SJSA1 (cell line): ENCODE measurements at places on chromosomes 16 and 17.

DNA sequence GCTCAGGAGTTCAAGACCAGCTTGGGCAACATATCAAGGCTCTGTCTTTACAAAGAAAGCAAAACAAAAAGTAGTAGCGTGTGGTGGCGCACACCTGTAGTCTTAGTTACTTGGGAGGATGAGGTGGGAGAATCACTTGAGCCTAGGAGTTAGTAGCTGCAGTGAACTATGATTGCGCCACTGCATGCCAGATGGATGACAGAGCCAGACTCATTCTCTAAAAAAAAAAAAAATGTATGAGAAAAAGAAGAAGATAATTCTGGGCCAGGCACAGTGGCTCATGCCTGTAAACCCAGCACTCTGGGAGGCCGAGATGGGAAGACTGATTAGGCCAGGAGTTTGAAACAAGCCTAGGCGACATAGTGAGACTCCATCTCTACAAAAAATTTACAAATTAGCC lies 28.5 kb downstream of the STAT5B start:
- peaks cover 38% of the 10 kb centered on the region for H3K4me1 ChIP-seq
- DNase-seq: no peak
- H3K4me3 ChIP-seq: no peak overlapping the region
- H3K27me3 ChIP-seq: no peaks in the 10 kb centered on the region
- no peak overlapping the region for H3K27ac ChIP-seq

GRCh38 chr17:75525806-75526554 lies 483 bp downstream of the LLGL2 start:
- H3K27ac ChIP-seq: no peak overlapping the region
- H3K27me3 ChIP-seq: peaks cover 11% of the 10 kb centered on the region
- peak overlapping the region; percentile 48 for H3K4me3 ChIP-seq

GRCh38 chr16:14455573-14455972 lies 174.5 kb downstream of the PARN start:
- peaks cover 21% of the 10 kb centered on the region for H3K4me1 ChIP-seq
- peak; percentile 37 for DNase-seq
- no peak overlapping the region for H3K27ac ChIP-seq
- no peaks in the 10 kb centered on the region for H3K36me3 ChIP-seq
- H3K4me3 ChIP-seq: no peak overlapping the region

GRCh38 chr16:30786115-30786935 lies 680 bp downstream of the ZNF629 start:
- peak overlapping the region; percentile 78 for H3K27ac ChIP-seq
- no peaks in the 10 kb centered on the region for H3K27me3 ChIP-seq
- peak overlapping the region; percentile 74 for H3K4me3 ChIP-seq
- DNase-seq: peak; percentile 46

- no peak overlapping the region for H3K27ac ChIP-seq
- H3K36me3 ChIP-seq: no peaks in the 10 kb centered on the region
- H3K4me3 ChIP-seq: no peak overlapping the region
Measured at GRCh38 chr16:71499775-71500364, 10.7 kb upstream of the ZNF19 start.

- H3K4me3 ChIP-seq: no peak overlapping the region
- no peak overlapping the region for H3K27ac ChIP-seq
- H3K27me3 ChIP-seq: no peaks in the 10 kb centered on the region
- no peaks in the 10 kb centered on the region for H3K4me1 ChIP-seq
- H3K36me3 ChIP-seq: no peaks in the 10 kb centered on the region
Measured at GRCh38 chr17:61183793-61184192, 215.8 kb upstream of the TBX2 start.

- DNase-seq: peak; percentile 85
- H3K4me1 ChIP-seq: peaks cover 10% of the 10 kb centered on the region
- H3K36me3 ChIP-seq: no peaks in the 10 kb centered on the region
Measured at GRCh38 chr17:74569020-74570003, 2.0 kb upstream of the CD300H start.

- H3K4me3 ChIP-seq: no peak overlapping the region
- H3K36me3 ChIP-seq: no peaks in the 10 kb centered on the region
- H3K4me1 ChIP-seq: no peaks in the 10 kb centered on the region
- H3K27me3 ChIP-seq: no peaks in the 10 kb centered on the region
- no peak for DNase-seq
- H3K27ac ChIP-seq: no peak overlapping the region
Measured at GRCh38 chr17:48262982-48263730, 155.6 kb downstream of the SNX11 start.

GRCh38 chr17:28963841-28964240 lies 12.5 kb upstream of the PHF12 start:
- no peak overlapping the region for H3K4me3 ChIP-seq
- H3K27me3 ChIP-seq: no peaks in the 10 kb centered on the region
- no peak for DNase-seq
- H3K4me1 ChIP-seq: peaks cover 11% of the 10 kb centered on the region
- H3K27ac ChIP-seq: no peak overlapping the region

GRCh38 chr16:50679266-50679665 lies 1.8 kb downstream of the SNX20 start:
- H3K27ac ChIP-seq: no peak overlapping the region
- no peak for DNase-seq
- no peak overlapping the region for H3K4me3 ChIP-seq
- no peaks in the 10 kb centered on the region for H3K4me1 ChIP-seq

- H3K4me3 ChIP-seq: no peak overlapping the region
- H3K36me3 ChIP-seq: peaks cover 30% of the 10 kb centered on the region
- DNase-seq: no peak
- no peak overlapping the region for H3K27ac ChIP-seq
- no peaks in the 10 kb centered on the region for H3K27me3 ChIP-seq
Measured at GRCh38 chr16:89482817-89483205, 7.5 kb downstream of the ANKRD11 start.

DNA sequence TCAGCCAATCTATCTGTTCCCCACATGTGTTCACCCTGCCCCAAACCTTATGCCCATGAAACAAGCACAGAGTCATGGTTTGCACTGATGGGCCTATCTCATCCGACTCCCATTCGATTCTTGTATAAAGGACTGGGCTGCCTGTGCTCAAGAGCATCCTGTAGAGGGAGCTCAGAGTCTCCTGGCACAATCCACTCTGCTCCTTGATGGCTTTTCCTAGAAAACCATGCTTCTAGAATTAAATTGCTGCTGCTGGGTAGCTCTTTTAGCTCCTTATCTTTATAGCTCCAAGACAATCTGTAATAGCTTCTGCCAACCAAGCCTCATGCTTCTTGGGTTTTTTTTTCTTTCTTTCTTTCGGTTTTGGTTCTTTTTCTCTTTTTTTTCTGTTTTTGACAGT lies 9.7 kb downstream of the ZNF19 start:
- no peak overlapping the region for H3K4me3 ChIP-seq
- no peak for DNase-seq
- peaks cover 23% of the 10 kb centered on the region for H3K4me1 ChIP-seq
- no peak overlapping the region for H3K27ac ChIP-seq
- H3K27me3 ChIP-seq: no peaks in the 10 kb centered on the region

DNA sequence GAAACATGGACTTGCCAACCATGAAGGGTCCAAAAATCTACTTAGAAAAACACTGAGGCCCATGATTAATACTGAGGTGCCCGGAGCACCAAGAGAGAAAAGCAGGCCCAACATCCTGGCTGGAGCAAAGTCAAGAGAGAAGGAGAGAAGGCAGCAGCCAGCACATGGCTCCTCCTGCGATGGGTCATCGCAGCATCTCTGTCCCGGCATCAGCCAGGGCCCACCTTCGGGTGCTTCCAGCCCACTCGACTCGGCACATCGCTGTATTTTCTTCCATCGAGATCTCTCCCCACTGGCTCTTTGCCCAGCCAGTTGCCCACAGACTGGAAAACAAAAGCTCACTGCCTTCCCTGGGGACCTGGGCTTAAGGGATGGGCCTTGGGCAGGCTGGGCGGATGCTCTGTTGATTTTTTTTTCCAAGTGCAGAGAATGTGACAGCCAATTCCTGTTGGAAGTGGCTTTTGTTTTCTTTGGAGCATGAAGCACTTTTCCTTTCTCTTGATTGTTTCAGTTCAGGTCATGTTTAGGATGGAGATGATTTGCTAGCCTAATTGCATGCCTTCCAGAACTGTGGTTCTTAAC lies 58.1 kb downstream of the CYB5B start:
- H3K27ac ChIP-seq: no peak overlapping the region
- peak; percentile 83 for DNase-seq
- H3K36me3 ChIP-seq: no peaks in the 10 kb centered on the region

- no peak overlapping the region for H3K27ac ChIP-seq
- H3K27me3 ChIP-seq: no peaks in the 10 kb centered on the region
- H3K4me1 ChIP-seq: peaks cover 13% of the 10 kb centered on the region
- no peak overlapping the region for H3K4me3 ChIP-seq
- no peak for DNase-seq
Measured at GRCh38 chr17:17855976-17856375, 19.2 kb upstream of the SREBF1 start.

DNA sequence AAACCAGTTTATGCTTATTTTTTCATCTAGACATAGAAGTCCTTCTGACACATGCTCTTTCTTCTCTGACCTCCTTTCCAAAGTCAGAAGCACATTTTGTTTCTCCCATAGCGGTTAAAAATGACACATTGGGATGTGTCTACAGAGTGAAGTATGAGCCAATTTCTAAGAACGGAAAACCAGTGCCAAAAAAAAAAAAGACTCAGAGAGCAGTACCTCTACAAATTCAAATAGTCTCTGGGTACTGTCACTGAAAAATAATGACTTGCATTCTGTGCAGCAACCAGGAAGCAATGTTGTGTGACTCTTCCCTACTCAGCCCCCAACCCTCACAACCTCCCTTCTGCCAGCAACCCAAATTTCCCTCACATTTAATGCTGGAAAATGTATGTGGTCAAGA lies 145.5 kb upstream of the PMFBP1 start:
- H3K36me3 ChIP-seq: no peaks in the 10 kb centered on the region
- no peaks in the 10 kb centered on the region for H3K27me3 ChIP-seq
- H3K4me1 ChIP-seq: peaks cover 13% of the 10 kb centered on the region
- no peak overlapping the region for H3K27ac ChIP-seq
- no peak for DNase-seq

GRCh38 chr17:79320331-79320730 lies 245.7 kb downstream of the ENGASE start:
- no peaks in the 10 kb centered on the region for H3K36me3 ChIP-seq
- H3K27me3 ChIP-seq: peaks cover 79% of the 10 kb centered on the region
- H3K4me3 ChIP-seq: no peak overlapping the region
- no peak overlapping the region for H3K27ac ChIP-seq
- DNase-seq: no peak

GRCh38 chr17:8557176-8557806 lies 73.2 kb downstream of the MYH10 start:
- H3K36me3 ChIP-seq: peaks cover 30% of the 10 kb centered on the region
- DNase-seq: no peak
- peaks cover 23% of the 10 kb centered on the region for H3K4me1 ChIP-seq
- H3K27me3 ChIP-seq: no peaks in the 10 kb centered on the region
- no peak overlapping the region for H3K27ac ChIP-seq

GRCh38 chr16:86573215-86573614 lies 5.1 kb upstream of the FOXL1 start:
- DNase-seq: no peak
- H3K4me3 ChIP-seq: no peak overlapping the region
- H3K36me3 ChIP-seq: peaks cover 84% of the 10 kb centered on the region
- H3K4me1 ChIP-seq: peaks cover 59% of the 10 kb centered on the region

DNA sequence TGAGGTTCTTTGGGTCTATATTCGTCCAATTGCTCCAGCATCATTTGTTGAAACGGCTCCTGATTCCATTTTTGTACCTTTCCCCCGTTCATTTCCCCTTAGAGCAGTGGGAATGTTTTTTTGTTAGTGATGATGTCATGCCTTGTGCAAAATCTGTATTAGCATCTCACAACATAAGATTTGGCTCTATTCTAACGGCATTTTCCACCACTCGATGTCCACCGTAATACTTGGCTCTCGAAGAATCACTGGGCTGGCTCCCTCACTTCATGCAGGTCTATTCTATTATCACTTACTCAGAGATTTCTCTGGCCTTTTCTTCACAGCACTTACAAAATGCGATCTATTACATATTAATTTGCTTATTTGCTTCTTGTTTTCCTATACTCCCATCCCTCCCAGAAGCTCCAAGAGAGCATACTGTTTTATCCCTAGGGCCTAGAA lies 571 bp upstream of the NME1 start:
- no peak for DNase-seq
- H3K4me3 ChIP-seq: peak overlapping the region; percentile 61
- H3K27ac ChIP-seq: peak overlapping the region; percentile 71
- H3K27me3 ChIP-seq: no peaks in the 10 kb centered on the region
- peaks cover 22% of the 10 kb centered on the region for H3K4me1 ChIP-seq

- peaks cover 60% of the 10 kb centered on the region for H3K27me3 ChIP-seq
- no peaks in the 10 kb centered on the region for H3K4me1 ChIP-seq
- H3K4me3 ChIP-seq: no peak overlapping the region
- no peak overlapping the region for H3K27ac ChIP-seq
Measured at GRCh38 chr17:40699853-40700252, 3.7 kb downstream of the KRT24 start.

DNA sequence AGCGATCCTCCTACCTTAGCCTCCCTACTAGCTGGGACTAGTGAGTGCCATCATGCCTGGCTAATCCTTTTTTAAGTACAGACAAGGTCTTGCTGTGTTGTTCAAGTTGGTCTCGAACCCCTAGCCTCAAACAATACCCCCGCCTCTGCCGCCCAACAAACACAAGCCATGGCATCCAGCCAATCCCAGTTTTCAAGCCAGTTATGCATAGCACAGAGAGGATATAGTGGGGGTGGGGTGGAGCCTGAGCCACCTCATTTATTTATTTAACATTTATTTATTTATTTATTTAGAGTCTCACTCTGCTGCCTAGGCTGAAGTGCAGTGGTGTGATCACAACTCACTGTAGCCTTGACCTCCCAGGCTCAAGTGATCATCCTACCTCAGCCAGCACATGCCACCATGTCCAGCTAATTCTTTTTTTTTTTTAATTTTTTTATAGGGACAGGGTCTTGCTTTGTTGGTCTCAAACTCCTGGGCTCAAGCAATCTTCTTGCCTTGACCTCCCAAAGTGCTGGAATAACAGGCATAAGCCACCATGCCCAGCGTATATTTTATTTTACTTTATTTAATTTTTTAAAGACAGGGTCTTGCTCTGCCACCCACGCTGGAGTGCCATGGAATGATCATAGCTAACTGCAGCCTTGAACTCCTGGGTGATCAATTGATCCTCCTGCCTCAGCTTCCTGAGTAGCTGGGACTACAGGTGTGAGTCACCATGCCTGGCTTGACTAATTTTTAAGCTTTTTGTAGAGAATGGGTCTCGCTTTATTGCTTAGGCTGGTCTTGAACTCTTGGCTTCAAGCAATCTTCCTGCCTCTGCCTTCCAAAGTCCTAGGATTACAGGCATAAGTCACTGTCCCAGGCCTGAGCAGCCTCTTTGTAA lies 26.2 kb upstream of the KLHL11 start:
- H3K27ac ChIP-seq: no peak overlapping the region
- no peaks in the 10 kb centered on the region for H3K27me3 ChIP-seq
- H3K4me1 ChIP-seq: peaks cover 5% of the 10 kb centered on the region; the same call in 1 of the 2 replicates
- peak; percentile 56 for DNase-seq
- H3K4me3 ChIP-seq: no peak overlapping the region

GRCh38 chr16:12811441-12812383 lies 8.0 kb upstream of the CPPED1 start:
- H3K27ac ChIP-seq: no peak overlapping the region
- no peak for DNase-seq
- no peaks in the 10 kb centered on the region for H3K36me3 ChIP-seq
- no peaks in the 10 kb centered on the region for H3K27me3 ChIP-seq
- H3K4me1 ChIP-seq: no peaks in the 10 kb centered on the region
